GM12865 (cell line): ENCODE measurements at places on chromosomes 3 and 15.
A peak's percentile ranks its signal among the peaks of the same experiment; 100 is the strongest.

- no peak for DNase-seq
Measured at GRCh38 chr15:27784107-27784506, 315.0 kb downstream of the OCA2 start.

DNA sequence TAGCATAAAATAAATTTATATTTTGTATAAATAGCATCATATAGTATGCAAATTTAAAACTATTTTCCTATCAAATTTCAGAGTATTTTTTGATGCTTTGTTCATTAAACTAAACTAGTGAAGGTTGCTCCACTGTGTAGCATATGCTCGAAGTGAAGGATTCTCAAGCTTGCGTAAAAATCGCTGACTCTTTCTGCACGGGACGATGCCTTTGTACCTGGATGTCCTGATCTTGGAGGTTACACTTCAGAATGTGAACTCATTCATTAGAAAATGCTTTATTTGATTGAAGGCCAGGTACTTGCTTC, 305.0 kb downstream of the WDR72 start:
- no peak for DNase-seq

DNA sequence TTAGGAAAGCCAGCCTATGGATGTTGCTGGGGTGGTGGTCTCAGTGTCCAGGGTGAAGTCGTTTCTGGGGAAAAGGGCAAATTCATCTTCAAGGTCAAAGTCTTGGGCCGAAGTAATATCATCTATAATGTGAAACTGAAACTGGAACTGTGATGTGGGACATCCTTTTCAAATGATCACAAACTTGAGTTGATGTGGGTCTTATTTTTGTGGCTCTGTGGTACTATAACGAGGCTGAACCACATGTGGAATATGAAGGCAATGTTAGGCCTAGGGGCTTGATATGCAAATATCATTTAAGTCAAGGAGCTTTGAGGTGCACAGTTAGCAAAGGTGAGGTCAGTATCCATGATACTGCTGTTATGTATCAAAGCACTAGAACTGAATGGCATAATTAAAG, 1.5 kb upstream of the CD200R1L start:
- DNase-seq = peak; percentile 10

- DNase-seq = peak; percentile 8
Measured at GRCh38 chr3:192494174-192494573, 233.2 kb downstream of the FGF12 start.

GRCh38 chr3:50627407-50628051, 10.6 kb downstream of the MAPKAPK3 start:
- DNase-seq = no peak

DNA sequence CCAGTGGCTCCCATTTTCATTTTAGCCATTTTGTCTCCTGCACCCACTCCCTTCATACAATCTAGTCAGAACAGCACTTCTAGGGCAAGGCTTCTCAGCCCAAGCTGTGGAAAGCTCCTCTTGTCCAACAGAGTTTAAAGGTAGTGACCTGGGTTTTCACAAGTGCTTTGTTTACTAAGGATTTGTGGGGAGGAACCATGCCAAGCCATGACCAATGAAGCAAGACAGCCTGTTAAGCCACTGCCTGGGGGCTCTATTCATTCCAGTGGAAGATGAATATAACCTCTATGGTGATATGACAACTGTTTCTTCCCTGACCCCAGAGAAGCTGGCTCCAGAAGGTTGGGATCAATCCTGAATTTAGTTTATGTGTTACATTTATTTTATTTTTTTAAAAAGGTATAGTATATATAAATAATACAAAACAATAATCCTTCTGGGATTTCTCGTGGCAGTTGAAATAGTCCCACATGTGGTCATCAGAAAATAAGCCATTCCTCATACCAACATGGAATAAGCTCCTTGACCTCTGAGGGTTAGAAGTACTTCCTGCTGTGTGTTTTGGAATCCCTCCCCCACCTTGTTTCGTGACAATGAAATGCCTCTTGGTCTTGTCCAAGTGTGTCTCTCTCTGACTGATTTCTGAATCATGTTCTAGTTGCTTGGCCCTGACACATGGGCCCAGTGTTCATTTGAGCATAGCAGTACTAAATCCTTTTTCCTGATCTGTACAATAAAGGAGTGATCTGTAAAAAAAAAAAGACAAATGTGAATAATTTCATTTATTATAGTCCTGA, 13.3 kb upstream of the THUMPD3 start:
- DNase-seq = peak; percentile 47

GRCh38 chr3:155629556-155629955, 115.3 kb downstream of the PLCH1 start:
- no peak for DNase-seq

DNA sequence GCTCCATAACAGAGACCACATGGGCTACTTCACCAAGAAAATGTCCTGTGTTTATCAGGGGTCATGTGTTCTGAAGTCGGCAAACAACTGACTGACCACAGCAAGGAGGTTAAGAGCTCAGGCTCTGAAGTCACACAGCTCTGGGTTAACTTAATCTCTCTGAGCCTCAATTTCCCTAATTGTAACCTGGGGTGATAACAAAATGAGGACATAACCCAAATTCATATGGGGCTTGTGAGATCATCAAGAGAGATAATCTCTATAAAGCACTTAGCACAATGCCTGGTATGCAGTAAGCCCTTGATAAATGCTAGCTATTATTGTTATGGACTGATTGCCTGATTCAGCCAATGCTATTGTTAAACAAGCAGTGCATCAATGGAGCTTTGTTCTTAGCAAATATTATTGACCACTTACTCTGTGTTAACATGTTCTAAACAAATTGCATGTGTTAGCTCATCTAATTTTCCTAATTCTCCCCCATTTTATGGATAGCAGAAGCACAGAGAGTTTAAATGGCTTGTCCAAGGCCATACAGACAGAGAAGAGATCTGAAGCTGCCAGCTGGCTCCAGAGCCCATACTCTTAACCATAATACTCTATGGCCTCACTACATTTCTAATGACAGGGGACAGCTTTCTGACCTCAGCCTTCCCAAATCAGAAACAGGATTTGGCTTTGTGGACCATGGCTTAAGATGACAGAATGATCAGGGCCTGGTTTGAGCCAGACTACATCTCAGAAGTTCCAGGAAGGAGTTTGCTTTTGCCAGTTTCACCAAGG, 78.3 kb downstream of the SHQ1 start:
- no peak for DNase-seq

GRCh38 chr3:46714728-46715506, 2.8 kb downstream of the PRSS50 start:
- DNase-seq = no peak
